ENCODE measurements at places on chromosomes 7 and 10. TPM values are rescaled to one million over a fixed set of nuclear protein-coding genes. Genes with fewer than 3 reads are reported as not detected.

ATP6V0A4 gene
- 5.6 TPM for total RNA-seq

GJD4 gene
- total RNA-seq, result not detected

ZNF107 gene
- 7.7 TPM for total RNA-seq

MACC1 gene
- 199 TPM for total RNA-seq

CALML5 gene
- total RNA-seq, result not detected

DNA sequence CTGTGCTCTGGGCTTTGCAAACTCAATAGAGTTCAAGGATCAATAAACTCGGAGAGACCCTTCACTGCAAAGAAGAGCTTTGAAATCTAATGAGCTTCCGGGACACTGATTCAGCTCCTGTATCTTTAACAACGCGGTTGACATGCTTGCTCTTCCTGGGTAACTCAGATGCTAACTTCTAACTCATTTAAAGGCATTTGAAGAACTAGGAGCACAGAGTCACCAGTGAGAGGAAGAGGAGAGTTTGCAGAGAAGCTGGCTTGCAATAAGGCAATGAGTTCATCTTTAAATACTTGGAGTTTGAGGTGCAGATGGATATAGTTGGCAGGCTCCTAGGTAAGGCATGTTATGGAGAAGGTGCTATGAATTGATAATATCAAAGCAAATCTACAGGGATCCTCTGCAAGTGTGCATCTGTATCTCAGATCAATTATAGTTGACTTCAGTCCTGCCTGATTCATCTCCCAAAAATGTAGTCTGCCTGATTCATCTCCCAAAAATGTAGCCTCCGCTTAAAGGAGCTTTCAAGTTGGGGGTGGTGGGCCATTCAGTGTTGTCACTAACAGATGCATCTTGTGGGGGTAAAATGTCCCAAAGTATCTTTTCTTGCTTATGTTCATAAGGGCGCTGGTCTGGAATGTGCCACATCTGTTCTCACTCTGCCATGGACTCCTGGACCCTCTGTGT is 182.5 kb upstream of the PRSS58 start:
- H3K36me3 ChIP-seq, result no peaks in the 10 kb centered on the region
- H3K4me1 ChIP-seq, result peaks cover 14% of the 10 kb centered on the region
- DNase-seq, result peak; percentile 15
- H3K27me3 ChIP-seq, result peaks cover 22% of the 10 kb centered on the region

DNA sequence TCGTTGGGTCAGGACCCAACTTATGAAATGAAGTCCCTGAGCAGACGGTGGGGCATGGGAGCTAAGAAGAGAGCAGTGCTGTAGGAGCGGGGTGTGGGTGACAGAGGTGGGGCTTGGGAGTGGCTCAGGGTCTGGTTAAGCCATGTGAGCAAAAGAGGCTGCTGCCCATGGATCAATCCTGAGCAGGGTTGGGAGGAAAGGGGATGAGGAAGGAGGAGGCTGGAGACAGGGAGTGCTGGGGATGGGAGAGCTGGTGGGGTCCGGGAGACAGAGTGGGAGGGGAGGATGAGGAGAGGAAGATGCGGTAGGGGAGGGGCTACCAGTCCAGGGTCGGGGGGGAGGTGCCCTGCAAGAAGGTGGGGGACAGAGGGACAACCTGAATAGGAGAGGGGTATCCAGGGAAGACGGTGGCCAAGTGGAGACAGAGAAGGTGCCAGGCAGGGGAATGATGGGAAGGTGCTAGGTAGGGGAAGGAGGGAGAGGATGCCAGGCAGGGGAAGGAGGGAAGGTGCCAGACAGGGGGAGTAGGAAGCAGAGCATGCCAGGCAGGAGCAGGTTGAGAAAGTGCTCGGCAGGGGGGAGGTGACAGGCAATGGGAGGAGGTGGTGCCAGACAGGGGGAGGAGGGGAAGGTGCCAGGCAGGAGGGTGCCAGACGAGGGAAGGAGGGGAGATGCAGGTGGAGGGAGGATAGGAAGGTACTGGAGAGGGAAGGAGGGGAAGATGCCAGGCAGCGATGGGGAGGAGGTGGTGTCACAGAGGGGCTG is 27.5 kb upstream of the SMARCD3 start:
- H3K27ac ChIP-seq, result no peak overlapping the region
- no peaks in the 10 kb centered on the region for H3K36me3 ChIP-seq
- peak overlapping the region; percentile 40 for H3K4me3 ChIP-seq
- no peak for DNase-seq
- peaks cover 79% of the 10 kb centered on the region for H3K27me3 ChIP-seq

- no peak for DNase-seq
- no peak overlapping the region for H3K27ac ChIP-seq
- H3K4me3 ChIP-seq, result no peak overlapping the region
- H3K36me3 ChIP-seq, result peaks cover 9% of the 10 kb centered on the region
Observed at GRCh38 chr7:43490016-43490415, 92.9 kb upstream of the STK17A start.

- no peaks in the 10 kb centered on the region for H3K36me3 ChIP-seq
- no peak for DNase-seq
- peaks cover 15% of the 10 kb centered on the region for H3K4me1 ChIP-seq
- H3K27me3 ChIP-seq, result no peaks in the 10 kb centered on the region
Observed at GRCh38 chr7:92020636-92021035, 80.0 kb downstream of the AKAP9 start.

DNA sequence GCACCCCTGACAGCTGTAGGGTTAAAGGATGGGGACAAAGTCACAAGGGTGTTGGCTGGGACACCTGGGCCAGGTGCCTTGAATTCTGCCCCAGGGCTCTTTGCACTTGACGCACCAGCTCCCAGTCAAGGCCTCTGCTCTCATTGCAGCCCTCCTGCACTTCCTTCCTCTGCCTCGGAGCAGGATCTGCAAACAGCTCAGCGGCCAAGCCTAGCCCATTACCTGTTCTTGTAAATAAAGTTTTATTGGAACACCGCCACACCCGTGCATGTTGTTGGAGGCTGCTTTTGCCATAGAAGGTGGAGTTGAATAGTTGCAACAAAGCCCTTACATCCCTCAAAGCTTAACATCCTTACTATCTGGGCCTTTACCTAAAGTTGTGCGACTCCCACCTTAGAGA is 483.8 kb upstream of the FOXK1 start:
- no peak overlapping the region for H3K4me3 ChIP-seq
- H3K36me3 ChIP-seq, result no peaks in the 10 kb centered on the region
- no peak for DNase-seq
- H3K27ac ChIP-seq, result no peak overlapping the region

GRCh38 chr10:43569681-43570080 is 4.7 kb downstream of the ZNF239 start:
- H3K4me1 ChIP-seq, result peaks cover 3% of the 10 kb centered on the region
- peaks cover 15% of the 10 kb centered on the region for H3K36me3 ChIP-seq
- no peaks in the 10 kb centered on the region for H3K27me3 ChIP-seq
- H3K27ac ChIP-seq, result no peak overlapping the region

DNA sequence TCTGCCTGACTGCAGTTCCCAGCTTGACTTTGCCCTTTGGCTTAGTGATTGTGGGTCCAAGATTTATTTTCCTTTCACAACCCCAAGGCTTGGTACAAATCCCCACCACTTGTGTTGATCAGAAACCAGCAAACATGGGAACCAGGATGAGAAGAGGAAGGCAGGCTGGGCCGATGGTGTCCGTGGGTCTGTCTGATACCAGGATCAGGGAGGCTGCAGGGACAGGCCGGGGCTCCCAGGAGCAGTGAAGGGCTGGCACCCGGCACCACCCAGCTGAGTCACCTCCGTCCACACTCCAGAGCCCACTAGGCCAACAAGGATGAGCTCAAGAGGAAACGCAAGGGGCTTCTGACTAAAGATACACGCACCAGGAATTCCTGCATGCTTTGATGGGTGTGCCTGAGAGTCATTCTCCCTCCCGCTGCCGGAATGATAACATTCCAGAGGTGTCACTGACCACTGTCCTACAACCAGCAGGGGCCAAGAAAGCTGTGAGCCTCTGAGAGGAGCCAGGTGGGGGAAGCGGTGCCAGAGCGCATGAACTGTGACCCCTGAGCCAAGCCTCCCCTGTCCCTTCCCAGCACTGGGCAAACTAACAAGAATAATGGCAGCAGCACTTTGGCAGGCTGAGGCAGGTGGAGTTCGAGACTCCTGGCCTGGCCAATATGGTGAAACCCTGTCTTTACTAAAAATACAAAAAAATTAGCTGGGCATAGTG is 29.2 kb upstream of the PROSER2 start:
- peaks cover 17% of the 10 kb centered on the region for H3K4me1 ChIP-seq
- peaks cover 28% of the 10 kb centered on the region for H3K27me3 ChIP-seq
- H3K27ac ChIP-seq, result no peak overlapping the region
- H3K4me3 ChIP-seq, result no peak overlapping the region

Measured in Calu3 (cell line).